Breast epithelium (tissue), 4 donors: ENCODE measurements at places on chromosomes 6 and 20. TPM values are rescaled to one million over a fixed set of nuclear protein-coding genes. Genes with fewer than 3 reads are reported as not detected.
A peak's percentile ranks its signal among the peaks of the same experiment; 100 is the strongest.

DNA sequence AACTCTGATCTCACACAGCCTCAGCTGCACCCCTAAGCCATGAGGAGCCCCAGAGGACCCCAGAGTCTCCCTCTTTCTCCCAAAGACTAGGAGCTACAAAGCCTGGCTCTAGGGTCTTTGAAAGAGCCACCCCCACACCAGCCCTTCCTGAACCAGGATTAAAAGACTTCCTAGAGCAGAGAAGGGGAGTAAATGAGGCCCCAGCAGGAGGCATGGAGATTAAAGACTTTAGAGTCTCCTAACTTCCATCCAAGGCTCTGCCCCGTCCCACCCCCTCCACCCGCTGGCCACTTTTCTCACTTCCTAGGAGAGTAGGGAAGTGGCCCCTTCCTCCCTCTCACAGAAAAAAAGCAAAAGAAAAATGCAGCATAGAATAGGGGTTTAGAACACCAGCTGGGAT lies 1.7 kb downstream of the PREX1 start:
- peak overlapping the region; percentile 87 for H3K4me3 ChIP-seq
- H3K27me3 ChIP-seq, result no peaks in the 10 kb centered on the region
- H3K36me3 ChIP-seq, result no peaks in the 10 kb centered on the region
- DNase-seq, result no peak

DNA sequence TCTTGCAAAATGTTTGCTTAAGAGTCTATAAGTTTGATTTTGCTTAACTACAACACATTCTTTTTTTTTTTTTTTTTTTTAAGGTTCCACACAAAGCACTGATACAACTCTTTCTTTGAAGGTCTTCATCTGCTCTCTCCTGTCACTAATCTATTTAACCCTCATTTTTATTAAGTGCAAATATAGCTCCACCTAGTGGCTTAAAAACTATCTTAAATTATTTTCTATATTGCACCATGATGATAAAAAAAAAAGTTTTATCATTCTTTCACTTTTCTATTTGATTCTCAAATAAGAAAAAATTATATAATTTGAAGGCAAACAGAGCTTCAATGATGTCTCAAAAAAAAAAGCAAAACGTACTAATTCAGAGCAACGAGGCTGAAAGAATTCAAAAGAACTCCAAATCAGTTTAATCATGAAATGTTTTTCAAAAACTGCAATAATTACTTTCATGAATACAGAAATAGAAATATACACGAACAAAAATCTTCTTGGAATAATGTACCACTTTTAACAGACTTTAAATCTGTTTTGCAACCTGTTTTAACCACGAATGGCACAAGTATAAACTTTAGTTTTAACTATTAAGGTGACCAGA lies 12.8 kb downstream of the ESF1 start:
- no peak overlapping the region for H3K27ac ChIP-seq
- no peak overlapping the region for H3K4me3 ChIP-seq
- no peaks in the 10 kb centered on the region for H3K36me3 ChIP-seq
- no peak for DNase-seq
- H3K4me1 ChIP-seq, result no peaks in the 10 kb centered on the region

GRCh38 chr6:167957626-167958025 lies 39.8 kb upstream of the KIF25 start:
- no peaks in the 10 kb centered on the region for H3K27me3 ChIP-seq
- DNase-seq, result no peak
- H3K27ac ChIP-seq, result no peak overlapping the region
- H3K4me1 ChIP-seq, result no peaks in the 10 kb centered on the region
- H3K36me3 ChIP-seq, result peaks cover 2% of the 10 kb centered on the region

DNA sequence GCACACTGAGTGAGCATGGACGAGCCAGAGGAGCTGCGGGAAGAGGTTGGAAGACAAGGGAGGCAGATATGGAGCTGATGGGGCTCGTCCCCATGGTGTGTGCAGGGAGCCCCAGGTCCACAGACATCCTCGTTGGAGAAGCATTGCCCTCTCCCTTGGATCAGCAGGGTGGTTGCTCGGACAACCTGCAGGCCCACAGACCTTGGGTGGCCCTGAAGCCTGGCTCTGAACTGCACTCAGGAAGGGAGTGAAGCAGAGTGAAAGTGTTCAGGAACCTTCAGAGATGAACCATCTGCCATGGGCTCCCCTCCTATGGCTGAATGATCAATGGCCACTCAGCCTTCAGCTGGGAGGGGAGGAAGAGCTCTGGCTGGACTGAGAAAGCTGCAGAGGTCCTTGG lies 43.3 kb upstream of the LRFN2 start:
- H3K4me1 ChIP-seq, result no peaks in the 10 kb centered on the region
- H3K27me3 ChIP-seq, result no peaks in the 10 kb centered on the region
- no peak overlapping the region for H3K4me3 ChIP-seq
- DNase-seq, result no peak

DNA sequence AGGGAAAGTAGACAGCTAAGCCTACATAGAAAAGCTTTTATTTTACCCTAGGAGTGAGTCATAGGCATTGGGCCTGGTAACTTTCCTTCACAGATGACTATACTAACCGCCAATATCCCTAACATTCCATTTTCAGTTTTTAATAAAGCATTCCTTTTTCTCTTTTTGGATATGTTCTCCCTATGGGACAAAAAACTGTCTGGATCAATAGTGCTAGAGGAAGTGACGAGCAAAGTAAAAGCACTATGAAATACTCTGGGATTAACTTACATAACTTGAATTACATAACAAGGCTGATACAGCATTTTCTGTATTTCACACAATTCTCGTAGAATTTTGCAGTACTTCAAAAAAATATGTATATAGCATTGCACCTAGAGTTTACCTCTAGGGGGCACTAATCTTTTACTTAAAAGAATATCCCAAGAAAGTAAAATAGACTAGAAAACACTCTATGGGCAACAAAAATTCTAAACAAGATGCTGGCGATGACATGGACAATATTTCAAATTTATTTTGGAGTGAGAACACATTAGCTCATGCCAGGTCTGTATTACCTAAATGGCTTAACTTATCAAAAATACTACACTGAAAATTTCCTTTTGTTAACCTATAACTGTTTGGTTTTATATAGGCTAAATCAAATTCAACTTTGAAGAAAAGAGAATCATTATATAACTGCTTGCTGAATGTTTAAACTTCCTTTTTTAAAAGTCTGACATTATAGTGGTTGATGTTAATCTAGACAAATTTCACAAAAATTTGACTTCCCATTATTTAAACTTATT lies 66.3 kb upstream of the DST start:
- H3K27ac ChIP-seq, result peak overlapping the region; percentile 50
- H3K4me1 ChIP-seq, result no peaks in the 10 kb centered on the region
- H3K27me3 ChIP-seq, result no peaks in the 10 kb centered on the region
- H3K36me3 ChIP-seq, result no peaks in the 10 kb centered on the region
- no peak for DNase-seq

GRCh38 chr6:158338311-158339112 lies 26.2 kb downstream of the TULP4 start:
- no peaks in the 10 kb centered on the region for H3K36me3 ChIP-seq
- H3K27ac ChIP-seq, result no peak overlapping the region
- no peak for DNase-seq

The NKAPL gene
- total RNA-seq, result 2.9 TPM
